Tibial artery (tissue), 4 donors: ENCODE measurements at places on chromosomes 1 and 21.
A peak's percentile ranks its signal among the peaks of the same experiment; 100 is the strongest.

DNA sequence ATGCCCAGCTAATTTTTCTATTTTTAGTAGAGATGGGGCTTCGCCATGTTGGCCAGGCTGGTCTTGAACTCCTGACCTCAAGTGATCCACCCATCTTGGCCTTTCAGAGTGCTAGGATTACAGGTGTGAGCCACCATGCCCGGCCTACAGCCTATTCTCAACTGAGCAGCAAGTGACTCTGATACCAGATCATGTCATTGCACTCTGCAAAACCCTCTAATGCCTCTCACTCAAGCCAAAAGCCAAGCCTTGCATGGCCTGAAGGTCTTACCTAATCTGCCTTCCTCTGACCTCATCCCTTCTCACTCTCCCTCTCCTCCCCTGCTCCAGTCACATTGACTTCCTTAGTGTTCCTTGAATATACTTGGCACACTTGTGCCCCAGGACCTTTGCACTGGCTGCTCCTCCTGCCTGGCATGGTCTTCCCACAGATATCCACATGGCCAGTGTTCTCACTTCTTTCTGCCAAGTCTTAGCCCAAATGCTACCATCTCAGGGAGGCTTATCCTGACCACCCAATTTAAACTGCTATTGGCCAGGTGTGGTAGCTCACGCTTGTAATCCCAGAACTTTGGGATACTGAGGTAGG, 8.2 kb upstream of the ASAP3 start:
- no peak for DNase-seq

DNA sequence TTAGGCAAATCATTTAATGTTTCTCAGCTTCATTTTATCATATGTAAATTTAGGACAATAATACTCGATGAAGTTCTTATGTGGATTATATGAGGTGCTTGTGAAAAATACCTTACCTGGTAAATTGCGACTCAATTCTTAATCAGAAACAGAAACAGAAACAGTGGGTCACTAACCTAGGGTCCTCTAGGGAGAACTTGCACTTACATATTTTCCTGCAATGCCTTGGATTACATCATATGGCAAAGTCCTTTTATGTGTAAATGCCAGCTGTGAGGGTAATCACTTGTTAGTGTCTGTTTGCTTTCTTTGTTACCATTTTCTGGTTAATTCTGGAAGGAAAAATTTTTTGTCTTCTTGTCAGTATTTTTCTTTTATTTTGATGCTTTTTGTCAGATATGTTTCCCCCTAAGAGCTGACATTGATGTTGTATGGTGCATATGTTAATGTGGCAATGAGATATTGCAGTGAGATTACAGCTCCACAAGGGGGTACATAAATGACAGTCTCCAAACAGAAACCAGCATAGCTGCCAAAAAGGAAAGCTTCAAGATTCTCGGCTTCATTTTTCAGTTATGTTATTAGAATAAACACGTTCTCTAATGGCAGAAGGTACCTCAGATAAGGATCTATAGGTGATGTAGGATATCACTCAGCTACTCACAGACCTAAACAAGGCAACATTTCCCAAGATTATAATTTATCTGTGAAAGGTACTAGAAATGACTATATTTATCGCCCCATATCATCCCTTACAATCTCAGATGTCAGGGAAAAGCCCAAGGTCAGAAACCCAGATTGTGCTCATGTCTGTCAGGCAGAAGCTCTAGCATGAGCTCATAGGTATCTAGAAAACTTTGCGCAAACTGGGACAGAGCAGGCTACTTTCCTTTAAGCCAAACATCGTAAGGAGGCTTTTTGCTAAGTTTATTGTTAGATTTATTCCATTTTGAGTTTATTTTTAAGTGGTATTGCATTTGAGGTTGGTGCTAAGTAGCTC, 119.9 kb downstream of the FASLG start:
- DNase-seq = no peak

DNA sequence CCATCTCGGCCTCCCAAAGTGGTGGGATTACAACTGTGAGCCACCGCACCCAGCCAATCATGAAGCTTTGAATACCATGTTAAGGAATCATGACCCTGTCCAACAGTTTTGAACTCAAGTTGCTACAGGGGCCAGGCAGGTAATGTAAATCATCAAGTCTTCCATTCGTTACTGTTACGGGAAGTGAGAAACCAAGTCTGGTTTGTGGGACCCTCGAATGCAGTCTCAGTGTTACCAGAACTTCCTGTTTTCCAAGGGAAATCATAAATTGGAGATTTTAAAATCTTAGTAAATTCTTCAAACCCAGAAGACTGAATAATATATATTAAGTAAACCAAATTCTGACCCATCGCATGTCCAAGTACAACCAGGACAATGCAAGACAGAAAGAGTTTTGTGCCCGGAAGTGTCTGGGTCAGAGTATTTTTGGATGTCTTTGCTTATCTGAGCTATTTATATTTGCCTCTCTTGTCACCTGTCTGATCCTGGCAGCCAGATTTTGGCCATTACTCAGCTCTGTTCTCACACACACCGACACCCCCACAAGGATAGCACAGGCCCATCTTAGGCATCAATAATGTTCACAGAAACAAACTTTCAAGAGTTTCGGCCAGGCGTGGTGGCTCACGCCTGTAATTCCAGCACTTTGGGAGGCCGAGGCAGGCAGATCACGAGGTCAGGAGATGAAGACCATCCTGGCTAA, 8.8 kb downstream of the ATP5IF1 start:
- DNase-seq = no peak

DNA sequence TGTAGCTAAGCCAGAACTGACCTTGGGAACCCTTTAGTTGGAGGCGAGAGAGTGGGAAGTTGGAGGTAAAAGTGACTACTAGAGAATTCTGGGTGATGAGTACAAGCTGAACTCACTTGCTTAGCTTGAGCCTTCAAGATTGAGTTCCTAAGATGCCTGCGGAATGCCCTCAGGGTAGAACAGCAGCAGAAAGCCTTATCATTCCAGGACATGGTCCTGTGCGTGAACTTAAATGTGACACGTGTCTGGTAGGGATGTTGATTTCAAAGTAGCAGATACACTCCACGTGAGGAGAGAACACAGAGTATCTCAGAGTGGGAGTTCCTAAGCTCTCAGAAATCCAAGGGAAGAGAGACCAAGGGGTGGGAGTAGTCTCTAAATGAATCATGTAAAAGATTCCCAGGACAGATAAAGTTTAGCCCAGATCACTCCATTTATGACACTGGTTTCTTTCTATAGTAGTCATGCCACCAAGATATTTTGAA, 60.1 kb downstream of the KCNK1 start:
- DNase-seq = no peak

GRCh38 chr1:230853731-230854130, 14.6 kb downstream of the C1orf198 start:
- DNase-seq = no peak

GRCh38 chr1:91697416-91697815, 188.5 kb downstream of the TGFBR3 start:
- no peak for DNase-seq

DNA sequence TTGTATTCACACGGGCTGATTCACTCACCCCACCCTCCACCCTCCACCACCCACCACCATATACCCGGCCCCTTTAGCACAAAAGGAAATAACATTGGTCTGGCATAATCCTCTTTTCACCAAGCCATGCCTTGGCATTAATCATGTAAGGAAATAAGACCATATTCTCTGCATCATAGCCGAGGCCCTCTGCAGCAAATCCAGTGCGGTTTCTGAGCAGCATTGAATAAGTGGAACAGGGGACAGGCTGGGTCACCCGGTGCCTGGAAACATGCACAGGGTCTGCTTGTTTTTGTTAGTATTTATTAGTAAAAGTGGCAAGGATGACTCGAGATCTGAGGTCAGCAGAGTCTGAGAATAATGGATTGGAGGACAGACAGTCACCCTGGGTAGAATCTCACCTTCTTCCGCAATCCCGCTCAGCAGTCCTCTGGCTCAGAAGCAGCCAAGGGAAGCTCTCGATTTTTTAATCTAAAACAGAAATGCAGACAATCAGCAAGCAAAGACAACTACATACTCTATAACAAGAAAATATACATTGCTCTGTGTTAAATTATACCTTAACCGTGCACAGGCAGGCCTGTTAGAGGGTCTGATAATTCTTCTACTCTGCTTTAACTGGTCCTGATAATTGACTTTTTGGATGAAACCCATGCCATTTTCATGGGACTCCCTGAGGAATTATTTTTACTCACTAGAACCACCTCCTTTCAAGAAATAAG, 52.4 kb upstream of the CDC42BPA start:
- DNase-seq = no peak

GRCh38 chr1:230855886-230856285, 12.4 kb downstream of the C1orf198 start:
- DNase-seq = no peak

DNA sequence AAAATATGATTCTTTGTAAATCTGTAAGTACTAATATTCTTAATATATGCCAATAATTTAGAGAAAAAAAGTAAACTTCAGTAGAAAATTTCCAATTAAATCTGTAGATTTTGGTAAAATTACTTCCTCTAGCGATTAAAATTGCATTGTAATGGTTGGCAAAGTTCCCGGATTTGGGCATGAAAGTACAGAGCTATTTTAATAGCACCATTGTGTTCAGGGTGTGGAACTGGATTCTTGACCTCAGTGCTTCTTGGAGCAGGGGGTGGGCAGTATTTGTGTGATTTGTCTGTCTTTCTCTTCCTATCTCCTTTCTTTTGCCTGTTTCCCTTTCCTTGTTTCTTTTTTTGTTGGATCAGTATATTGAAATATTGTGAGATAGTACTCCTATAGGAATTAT, 72.1 kb downstream of the DNM3 start:
- no peak for DNase-seq

DNA sequence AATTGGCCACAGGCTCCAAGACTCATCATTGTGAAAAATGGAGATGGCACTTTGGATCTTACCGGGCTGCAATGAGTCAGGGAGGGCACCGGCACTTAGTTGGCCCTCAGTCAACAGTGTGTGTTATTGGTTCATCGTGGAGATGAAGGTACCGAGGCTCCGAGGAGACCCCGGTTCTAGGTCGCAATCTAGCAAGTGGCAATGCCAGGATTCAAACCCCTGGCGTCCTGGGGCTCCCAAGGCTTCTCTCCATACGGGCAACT, 49.0 kb upstream of the ACOT11 start:
- no peak for DNase-seq

DNA sequence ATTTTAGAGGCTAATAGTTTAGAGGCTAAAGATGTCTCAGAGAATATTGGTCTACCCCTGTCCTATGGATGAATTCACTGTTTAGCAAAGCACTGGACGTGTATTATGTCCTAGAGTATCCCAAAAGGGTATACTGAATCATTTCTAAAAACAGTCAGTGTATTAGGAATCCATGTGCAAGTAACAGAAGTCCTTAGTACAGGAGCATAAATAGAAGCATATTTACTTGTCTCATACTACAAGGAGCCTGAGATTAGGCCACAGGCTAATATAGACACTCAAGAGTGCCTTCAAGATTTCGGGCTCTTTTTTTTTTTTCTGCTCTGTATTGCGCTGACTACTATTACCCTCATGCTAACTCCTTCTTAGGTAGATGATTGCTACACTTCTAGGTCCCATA, 518.9 kb downstream of the USP25 start:
- DNase-seq = no peak

- no peak for DNase-seq
Observed at GRCh38 chr1:80639777-80640533, 1160.8 kb upstream of the ADGRL2 start.

- DNase-seq = no peak
Observed at GRCh38 chr21:31872452-31873274, at the start of gene HUNK. TSS of gene HUNK (plus strand) at chr21:31873020. CDS start at chr21:31873675, 655 bp downstream.

DNA sequence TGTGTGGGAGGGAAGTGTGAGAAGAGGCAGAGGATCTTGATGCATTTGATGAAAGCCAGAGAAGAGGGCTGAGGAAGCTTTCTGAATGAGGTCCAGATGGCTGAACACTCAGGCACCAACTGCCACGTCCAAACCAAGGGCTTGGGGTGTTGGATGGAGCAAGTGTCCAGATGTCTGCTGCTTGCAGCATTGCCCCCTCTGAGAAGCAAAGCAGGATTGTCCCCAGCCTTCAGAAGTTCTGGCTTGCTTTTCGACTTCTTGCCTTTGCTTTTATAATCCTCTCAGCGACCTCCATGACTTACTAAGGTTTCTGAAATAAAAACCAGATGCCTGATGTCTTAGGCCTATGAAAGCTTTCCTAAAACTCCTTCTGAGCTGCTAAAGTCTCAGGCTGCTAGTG, 182.5 kb downstream of the HUNK start:
- DNase-seq = no peak

DNA sequence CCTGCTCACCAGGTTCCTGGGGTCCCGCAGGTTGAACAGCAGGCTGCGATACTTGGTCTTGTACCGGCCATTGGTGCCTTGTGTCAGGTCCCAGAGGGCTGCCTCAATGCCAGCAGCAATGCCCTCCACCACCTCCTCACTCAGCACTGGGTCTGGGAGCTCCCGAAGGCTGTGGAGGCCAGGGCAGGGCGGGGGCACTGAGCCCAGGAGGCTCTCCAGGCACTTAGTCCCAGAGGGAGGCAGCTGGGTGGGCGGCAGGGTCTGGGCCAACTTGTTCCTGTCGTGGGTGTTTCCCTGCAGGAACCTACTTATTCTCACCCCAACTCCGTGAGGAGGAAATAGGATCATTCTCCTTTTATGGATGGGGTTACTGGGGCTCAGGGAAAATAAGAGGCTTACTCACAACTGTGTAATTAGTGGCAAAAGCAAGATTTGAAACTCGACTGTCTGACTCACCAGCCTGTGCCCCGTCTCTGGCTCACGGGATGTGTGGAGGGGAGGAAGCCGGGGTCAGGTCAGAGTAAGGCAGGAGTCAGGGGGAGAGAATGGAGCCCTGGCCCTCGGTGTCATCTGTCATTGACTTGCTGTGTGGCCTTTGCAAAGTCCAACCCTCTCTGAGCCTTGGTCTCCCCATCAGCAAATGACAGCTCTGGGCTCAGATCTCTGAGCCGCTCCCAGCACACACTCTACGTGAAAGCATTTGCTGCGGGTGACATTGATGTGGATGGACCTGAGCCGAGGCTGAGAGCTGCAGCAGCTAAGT, 17.2 kb downstream of the SPOCD1 start:
- peak; percentile 25 for DNase-seq

DNA sequence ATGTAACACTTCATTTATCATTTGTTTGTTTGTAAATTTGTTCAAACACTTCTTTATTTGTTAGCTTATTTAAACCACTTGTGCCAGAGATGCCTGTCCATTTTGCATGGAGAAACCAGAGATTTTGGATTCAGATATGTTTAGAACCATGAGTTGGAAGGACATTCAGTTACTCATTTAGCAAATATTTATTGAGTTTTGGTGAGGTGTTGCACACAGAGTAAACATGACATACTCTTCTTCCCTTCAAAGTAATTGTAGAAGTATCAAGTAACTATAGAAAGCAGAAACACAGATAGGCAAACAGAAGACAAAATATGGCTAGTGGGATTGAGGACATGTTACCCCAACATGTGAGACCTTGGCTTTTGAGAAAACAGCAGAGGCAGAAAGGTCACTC, 136.8 kb upstream of the USP25 start:
- DNase-seq = no peak

- no peak for DNase-seq
Observed at GRCh38 chr21:14826630-14827029, 238.2 kb downstream of the NRIP1 start.

GRCh38 chr1:115643666-115644065, 1.9 kb downstream of the VANGL1 start:
- no peak for DNase-seq
